ENCODE measurements at places on chromosomes 4 and X.

DNA sequence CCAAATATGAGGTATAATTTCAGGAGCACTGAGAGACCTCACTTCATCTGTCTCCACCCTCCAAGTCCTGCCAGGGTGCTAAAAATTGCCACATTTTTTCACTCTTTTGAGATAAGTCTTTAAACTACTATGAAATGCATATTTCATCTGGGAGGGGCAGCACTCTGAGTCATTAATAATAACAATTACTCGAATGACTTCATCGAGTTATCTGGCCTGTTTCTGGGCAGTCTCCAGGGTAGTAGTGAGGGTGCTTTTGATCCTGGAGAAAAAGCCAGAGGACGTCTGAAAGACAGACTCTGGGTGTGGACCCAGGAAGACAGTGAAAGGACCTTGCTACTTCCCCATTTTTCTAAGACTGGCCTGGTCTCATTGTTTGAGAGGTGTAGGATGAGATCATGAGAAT, 42.3 kb upstream of the SRD5A3 start:
- no peak for DNase-seq

DNA sequence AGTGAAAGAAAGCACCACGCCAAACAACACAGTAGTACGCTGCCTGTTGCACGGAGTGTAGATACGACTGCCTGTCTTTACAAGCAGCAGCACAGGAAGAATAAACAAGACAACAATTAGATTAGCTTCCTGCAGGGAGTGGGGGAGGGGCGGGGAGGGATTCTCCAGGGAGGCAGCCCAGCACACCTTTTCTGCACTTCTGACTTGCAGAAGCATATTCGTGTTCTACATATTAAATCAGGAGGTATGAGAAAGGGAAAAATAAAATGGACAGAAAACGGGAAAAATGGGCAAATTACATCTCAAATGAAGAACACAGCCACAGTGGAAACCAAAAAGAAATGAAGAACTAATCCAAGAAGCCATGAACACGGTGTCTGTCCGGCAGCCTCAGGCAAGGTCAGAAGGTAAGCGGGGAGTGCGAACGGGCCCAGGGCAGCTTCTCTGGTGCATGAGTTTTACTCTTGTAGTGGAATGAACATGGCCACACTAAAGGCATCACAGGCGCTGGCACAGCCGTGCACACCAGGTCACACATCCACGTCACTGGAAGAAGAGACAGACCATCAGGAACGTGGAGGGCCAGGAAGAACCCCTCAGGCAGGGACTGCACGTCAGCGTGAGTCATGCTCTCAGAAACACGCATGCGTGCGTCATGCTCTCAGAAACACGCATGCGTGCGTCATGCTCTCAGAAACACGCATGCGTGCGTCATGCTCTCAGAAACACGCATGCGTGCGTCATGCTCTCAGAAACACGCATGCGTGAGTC, 20.1 kb upstream of the ADRA2C start:
- no peak for DNase-seq

DNA sequence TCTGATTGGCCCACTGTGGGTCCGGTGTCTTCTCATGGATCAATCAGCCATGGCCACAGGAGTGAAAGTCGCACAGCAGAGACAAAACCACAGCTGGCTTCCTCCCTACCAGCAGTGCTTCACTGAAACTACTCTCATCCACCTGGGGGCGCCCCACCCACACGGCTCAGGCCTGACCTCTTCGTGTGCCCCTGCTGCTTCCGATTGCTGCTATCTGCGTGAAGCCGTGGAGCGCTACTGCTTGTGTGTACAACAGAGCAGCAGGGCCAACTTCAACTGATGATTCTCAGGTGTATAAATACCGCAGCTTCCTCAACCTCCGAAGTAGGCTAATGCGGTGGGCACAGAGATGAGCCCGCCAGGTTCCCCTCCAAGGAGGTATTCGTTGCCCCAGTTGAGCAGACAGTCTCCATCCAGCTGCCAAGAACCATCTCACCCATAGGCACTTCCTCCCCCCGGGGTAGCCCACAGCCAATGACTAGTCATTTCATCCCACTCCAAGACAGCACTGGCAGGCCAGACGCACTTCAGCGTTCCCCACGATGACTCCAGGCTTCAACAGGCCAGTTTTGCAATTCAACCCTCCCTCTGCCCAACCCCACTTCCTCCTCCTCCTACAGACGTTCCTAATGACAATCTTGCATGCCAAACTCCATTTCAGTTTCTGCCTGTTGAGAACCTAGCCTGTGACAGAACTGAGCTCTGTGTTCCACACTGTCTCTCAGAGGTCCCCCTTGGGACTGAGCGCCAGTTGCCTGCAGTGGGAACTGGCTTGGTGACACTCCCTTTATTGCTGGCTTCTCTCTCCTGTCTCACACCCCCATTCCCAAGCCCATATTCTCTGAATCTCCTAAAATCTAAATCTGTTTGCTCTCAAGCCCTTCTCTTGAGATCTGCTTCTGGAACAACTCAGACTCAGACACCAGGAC, 41.3 kb upstream of the ATP6AP2 start:
- DNase-seq = peak; percentile 49

GRCh38 chrX:40043895-40044294, 53.9 kb downstream of the BCOR start:
- no peak for DNase-seq

GRCh38 chrX:44742480-44743155, 101.2 kb upstream of the DUSP21 start:
- no peak for DNase-seq

GRCh38 chr4:38268108-38268820, 308.1 kb downstream of the PTTG2 start:
- DNase-seq = no peak

GRCh38 chr4:32574803-32575202, 1854.6 kb downstream of the PCDH7 start:
- no peak for DNase-seq

DNA sequence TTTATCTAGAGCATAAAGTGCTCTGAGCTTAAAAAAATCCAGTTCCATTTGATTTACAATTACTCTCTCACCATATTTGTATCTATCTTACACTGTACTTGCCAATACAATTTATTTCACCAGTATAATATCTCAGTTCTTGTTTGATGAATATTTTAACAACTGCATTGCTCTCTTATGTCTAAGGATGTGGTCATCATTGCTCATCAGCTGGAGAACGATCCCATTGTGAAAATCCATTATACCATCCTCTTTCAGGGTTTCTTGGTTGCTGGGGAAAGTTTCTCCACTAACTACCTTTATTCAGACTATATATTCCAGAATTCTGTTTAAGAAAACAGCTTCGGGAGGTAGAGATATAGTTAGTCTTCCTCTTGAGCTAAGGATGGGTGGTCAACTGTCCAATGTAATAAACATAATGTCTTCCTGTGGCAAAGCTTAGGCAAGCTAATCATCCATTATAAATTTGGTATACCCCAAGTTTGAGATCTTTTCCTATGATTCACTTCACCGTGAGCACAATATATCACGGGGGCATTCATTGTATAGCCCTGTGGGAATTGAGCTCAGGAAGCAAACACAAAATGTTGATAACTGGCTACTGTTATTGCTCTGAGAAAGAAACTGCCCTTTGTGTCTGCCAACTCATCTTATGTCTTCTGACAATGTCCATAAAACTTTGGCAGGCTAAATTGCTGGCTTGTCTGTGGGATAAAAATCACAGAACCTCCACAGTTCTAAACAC, 2361.9 kb downstream of the ARAP2 start:
- no peak for DNase-seq

- DNase-seq = no peak
Observed at GRCh38 chr4:11487139-11487538, 58.4 kb upstream of the HS3ST1 start.

GRCh38 chrX:50606300-50606950, 135.8 kb upstream of the DGKK start:
- no peak for DNase-seq

- peak; percentile 1 for DNase-seq
Observed at GRCh38 chr4:121898150-121898549, 27.9 kb upstream of the BBS7 start.

DNA sequence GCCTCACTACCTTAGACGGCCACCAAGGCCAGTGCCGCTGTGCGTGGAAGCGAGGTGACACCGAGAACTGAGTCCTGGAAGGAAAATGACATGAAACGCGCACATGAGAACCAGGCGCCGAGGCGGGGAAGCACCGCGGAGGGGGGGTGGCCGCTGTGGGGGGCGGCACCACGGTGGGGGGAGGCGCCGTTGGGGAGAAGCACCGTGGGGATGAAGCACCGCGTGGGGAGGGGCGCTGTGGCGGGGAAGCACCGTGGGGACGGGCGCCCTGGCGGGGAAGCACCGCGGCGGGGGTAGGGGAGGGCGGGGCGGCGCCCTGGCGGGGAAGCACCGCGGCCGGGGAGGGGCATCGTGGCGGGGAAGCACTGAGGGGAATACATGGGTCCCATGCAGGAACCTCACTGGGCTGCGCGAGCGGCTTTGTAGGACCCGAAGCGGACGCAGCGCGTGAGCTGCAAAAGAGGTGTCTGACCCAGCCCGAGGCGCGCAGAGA, 28.0 kb downstream of the PPP2R3B start:
- no peak for DNase-seq

GRCh38 chrX:69546417-69546816, 42.3 kb downstream of the NALF2 start:
- no peak for DNase-seq

DNA sequence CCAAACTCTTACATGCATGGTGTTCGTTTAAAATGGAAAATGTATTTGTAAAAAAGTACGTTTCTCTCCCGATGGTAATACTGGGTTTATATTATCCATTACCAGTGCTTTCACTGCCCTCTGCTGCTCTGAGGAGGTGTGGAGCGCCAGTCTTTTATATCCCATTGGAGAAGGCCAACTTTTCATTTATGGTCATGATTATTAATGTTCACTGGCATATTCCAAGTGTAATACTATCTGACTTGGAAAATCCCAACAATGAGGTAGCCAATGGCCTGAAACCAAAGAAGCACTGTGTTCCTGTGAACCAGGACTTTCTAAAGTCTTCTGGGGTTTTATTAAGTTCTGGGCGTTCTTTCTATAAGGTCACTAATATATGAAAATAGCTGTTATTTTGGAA, 80.7 kb downstream of the SYNPO2 start:
- DNase-seq = no peak

GRCh38 chrX:46716796-46717195, 42.1 kb downstream of the SLC9A7 start:
- no peak for DNase-seq

- no peak for DNase-seq
Observed at GRCh38 chr4:17204908-17205307, 306.5 kb upstream of the LDB2 start.

DNA sequence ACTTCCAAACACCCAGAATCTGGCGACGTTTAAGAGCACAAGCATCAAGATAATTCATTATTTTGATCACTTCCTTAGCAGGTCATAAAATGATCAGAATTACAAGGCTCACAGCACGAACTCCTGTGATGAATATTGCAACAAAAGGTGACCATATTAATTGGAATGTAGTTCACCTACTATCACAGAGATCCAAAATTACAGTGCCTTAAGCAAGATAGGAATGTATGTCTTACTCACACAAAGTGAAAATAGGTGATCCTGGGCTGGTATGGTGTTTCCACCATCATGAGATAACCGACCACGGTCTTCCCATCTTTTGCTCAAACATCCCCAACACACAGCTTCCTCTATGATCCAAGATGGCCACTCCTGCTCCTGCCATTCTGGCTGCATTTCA, 131.2 kb downstream of the SCFD2 start:
- no peak for DNase-seq

- DNase-seq = no peak
Observed at GRCh38 chr4:103424853-103425252, 226.7 kb upstream of the CENPE start.

DNA sequence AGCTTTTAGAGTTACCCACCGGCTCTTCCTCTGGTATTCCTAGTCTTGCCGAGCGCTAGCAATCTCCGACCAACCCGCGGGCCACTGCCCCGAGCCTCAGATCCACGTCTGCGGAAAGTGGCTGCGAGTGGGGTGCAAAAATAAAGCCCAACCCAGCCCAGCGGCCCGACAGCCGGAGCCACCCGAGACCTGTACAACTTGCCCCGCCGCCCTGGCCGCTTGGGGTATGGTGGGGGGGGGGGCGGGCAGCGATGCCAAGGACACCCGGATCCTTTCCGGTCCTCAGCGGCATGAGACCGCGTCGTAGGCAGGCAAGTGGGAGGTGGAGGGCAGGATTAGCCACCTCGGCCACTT, 1.6 kb downstream of the SLITRK4 start:
- DNase-seq = no peak

GRCh38 chr4:128854433-128854832, 44.9 kb downstream of the JADE1 start:
- no peak for DNase-seq

DNA sequence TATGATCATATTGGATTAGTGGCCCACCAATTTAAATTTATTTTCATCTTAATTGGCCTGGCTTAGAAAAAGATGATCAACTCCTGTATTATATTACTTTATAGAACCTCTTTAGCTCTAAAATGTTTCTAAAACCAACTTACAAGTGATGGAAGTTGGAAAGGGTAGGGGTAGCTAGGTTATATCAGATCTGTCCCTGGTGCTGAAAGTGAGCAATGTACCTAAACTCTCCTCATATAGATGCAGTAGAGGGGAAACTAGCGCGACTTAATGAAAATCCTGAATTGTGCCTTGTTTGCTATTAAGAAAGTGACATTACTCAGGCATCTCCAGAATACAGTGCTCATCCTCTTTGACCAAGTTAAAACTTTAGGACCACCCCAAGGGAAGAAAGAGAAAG, 7.5 kb upstream of the PTCHD1 start:
- no peak for DNase-seq

DNA sequence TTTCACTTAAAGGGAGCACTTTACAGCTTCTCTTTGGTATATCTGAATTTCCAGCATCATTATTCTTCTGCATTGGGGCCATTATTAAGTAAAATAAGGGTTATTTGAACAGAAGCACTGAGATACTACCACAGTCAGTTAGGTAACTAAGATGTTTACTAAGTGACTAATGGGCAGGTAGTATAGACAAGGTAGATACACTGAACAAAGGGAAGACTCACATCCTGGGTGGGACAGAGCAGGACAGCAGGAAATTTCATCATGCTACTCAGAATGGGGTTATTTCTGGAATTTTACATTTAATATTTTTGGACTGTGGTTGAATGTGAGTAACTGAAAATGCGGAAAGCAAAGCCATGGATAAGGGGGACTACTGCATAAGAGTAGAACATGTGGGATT, 316.0 kb downstream of the CCSER1 start:
- no peak for DNase-seq

GRCh38 chr4:6200011-6200921, at the start of gene JAKMIP1:
Gene JAKMIP1, minus strand, starts transcription at chr4:6200549. Its CDS starts 87,699 bp downstream, at chr4:6112850.
- peak; percentile 76 for DNase-seq

- no peak for DNase-seq
Observed at GRCh38 chr4:40986375-40986774, 228.0 kb downstream of the APBB2 start.

GRCh38 chrX:25295466-25295865, 279.7 kb upstream of the ARX start:
- DNase-seq = no peak

GRCh38 chr4:8710416-8710815, 117.9 kb downstream of the CPZ start:
- no peak for DNase-seq
